Activated CD4-positive, alpha-beta T cell treated with anti-CD3 and anti-CD28 coated beads for 36 hours (primary cell): ENCODE measurements at places on chromosomes 12 and 14. TPM values are rescaled to one million over a fixed set of nuclear protein-coding genes. Genes with fewer than 3 reads are reported as not detected.

DNA sequence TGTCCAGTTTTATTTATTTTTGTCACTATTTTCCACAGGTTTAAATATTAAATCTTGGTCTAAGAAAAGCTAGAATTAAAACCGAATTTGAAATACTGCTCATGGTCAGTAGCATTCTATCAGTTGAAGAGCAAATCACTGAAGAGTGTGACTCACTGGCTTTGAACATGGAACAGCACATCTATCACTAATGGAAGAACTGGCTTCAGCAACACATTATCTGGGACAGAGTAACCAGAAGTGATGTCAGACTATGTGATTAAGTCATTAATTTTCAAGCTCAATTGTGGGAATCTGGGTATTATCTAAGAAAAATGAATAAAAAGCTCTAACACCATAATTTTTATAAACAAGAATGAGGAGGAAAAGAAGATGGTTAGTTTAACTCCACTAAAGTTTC lies 527.5 kb downstream of the TMTC2 start:
- DNase-seq, result no peak

DNA sequence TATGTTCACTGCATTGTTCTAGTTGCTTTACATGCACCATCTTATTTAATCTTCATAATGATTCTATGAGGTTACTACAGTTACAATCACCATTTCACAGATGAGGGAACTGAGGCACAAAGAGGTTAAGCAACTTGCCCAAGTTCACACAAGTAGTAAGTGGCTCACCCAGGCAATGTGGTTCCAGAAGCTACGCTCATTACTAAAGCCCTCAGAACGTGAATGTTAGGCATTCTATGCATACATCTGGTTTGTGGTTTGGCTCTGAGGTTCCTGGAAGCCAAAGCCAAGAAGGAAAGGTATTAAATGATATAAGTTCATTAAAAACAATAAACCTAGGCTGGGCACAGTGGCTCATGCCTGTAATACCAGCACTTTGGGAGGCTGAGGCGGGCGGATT lies 14.4 kb upstream of the VRTN start:
- DNase-seq, result no peak

DNA sequence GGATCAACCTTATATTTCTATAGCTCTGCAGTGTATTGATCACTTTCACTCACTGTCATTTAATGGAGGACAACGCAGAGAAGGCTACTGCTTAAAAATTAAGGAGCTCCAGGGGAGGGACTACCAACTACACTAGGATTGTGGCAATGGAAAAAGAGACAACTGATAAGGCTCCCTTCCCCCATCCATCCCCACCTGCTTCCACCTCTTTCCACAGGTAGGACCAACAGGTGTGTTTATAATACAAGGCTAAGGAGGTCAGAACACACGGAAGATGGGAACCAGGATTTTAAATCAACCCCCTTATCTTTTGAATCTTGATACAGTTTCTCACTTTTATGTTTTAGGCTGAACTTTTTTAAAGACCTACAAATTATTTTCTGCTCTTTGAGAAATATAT lies 90.8 kb downstream of the STAB2 start:
- no peak for DNase-seq

The KRT72 gene
- 3.2 TPM for total RNA-seq
